Endodermal cell (in vitro differentiated cells): ENCODE measurements at places on chromosomes 4 and X. TPM values are rescaled to one million over a fixed set of nuclear protein-coding genes. Genes with fewer than 3 reads are reported as not detected.

The SUPT20HL2 gene
- not detected in 3 replicates for total RNA-seq

The GPR143 gene
- 11.7 and 13.9 TPM in 2 replicates for total RNA-seq

The EREG gene
- 0.09 TPM in 1 of 3 replicates, not detected in the others for total RNA-seq

The ALAS2 gene
- 1.2 to 1.7 TPM (median 1.7 TPM) in 3 replicates for total RNA-seq

The COL4A5 gene
- 165 to 212 TPM (median 198 TPM) in 3 replicates for total RNA-seq

The TMSB15C gene
- 8.4 to 10.0 TPM (median 9.8 TPM) in 3 replicates for total RNA-seq

The GLUD2 gene
- 7.8 and 7.9 TPM in 2 replicates for total RNA-seq

The ARMCX4 gene
- 12.4 to 15.5 TPM (median 14.0 TPM) in 3 replicates for total RNA-seq

The RNF212 gene
- 4.0 and 5.6 TPM in 2 replicates for total RNA-seq

GRCh38 chr4:54446581-54446980 lies 211.2 kb upstream of the KIT start:
- no peaks in the 10 kb centered on the region for H3K36me3 ChIP-seq
- H3K4me3 ChIP-seq: no peak overlapping the region
- no peaks in the 10 kb centered on the region for H3K27me3 ChIP-seq
- no peak for DNase-seq

GRCh38 chr4:77451530-77451929 lies 154.1 kb upstream of the CXCL13 start:
- DNase-seq: no peak
- H3K27me3 ChIP-seq: peaks cover 6% of the 10 kb centered on the region
- H3K27ac ChIP-seq: no peak overlapping the region
- H3K4me3 ChIP-seq: no peak overlapping the region
- H3K36me3 ChIP-seq: no peaks in the 10 kb centered on the region
- no peaks in the 10 kb centered on the region for H3K4me1 ChIP-seq

- H3K36me3 ChIP-seq: no peaks in the 10 kb centered on the region
- no peak overlapping the region for H3K27ac ChIP-seq
- H3K4me3 ChIP-seq: no peak overlapping the region
These were observed 70.8 kb downstream of the PPARGC1A start for GRCh38 chr4:23819041-23819511.

GRCh38 chrX:37752936-37753335 lies 26.9 kb upstream of the CYBB start:
- no peak for DNase-seq
- no peaks in the 10 kb centered on the region for H3K4me1 ChIP-seq
- no peak overlapping the region for H3K27ac ChIP-seq

DNA sequence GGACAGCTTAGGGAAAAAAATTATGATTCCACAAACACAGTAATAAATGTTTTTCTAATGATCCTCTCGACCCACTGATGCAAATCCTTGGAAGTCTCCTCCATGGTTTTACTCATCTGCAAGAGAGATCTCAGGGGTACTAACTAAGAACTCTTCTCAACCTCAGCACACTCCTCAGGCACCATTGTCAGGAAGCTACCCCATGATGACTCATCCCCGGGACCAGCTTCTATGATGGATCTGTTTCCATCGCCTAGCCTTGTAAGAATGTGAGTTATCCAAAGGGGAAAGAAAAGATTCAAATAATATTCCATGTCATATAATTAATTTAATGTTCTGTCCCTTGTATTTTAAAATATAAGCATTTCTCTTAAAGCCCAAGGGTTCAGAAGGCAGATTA lies 816.1 kb upstream of the IGFBP7 start:
- no peak overlapping the region for H3K4me3 ChIP-seq
- H3K4me1 ChIP-seq: no peaks in the 10 kb centered on the region
- H3K36me3 ChIP-seq: no peaks in the 10 kb centered on the region
- no peak overlapping the region for H3K27ac ChIP-seq

GRCh38 chrX:20066968-20067708 lies 49.6 kb downstream of the MAP7D2 start:
- no peaks in the 10 kb centered on the region for H3K27me3 ChIP-seq
- no peak for DNase-seq
- H3K27ac ChIP-seq: no peak overlapping the region

DNA sequence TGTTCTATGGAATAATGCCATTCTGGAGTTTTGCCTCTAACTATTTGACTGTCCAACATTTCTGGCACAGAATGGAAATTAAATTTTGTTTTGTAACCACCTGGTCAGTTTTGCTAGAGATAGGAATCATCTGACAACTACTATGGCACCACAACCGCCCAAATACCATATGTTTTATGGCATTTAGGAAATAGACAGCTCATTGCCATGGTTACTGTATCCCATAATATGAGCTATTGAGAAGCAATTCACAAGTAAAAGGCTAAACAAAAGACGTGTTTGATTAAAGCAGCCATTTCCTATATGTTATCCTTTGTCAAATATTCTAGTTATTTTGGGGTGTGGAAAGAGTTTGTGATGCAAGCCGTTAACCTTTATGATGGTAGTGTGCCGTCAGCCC lies 1105.3 kb upstream of the LCORL start:
- DNase-seq: no peak
- no peaks in the 10 kb centered on the region for H3K4me1 ChIP-seq
- H3K27me3 ChIP-seq: no peaks in the 10 kb centered on the region
- no peak overlapping the region for H3K27ac ChIP-seq

DNA sequence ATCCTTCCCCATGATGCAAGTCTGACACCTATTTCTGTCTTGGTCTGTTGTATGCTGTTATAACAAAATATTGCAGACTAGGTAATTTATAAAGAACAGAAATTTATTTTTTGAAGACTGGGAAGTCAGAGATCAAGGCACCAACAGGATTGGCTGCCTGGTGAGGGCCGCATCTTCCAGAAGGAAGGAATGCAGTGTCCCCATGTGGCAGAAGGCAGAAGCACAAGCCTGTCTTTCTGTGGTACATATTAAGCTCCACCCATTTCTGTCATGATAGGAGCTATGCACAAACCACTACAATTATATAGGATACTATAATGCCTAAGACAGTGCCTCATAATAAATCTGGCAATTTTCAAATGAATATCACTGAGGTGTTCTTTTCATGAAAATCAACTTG lies 502.3 kb upstream of the DIAPH2 start:
- no peaks in the 10 kb centered on the region for H3K36me3 ChIP-seq
- no peaks in the 10 kb centered on the region for H3K27me3 ChIP-seq
- H3K27ac ChIP-seq: no peak overlapping the region
- peak; percentile 86 for DNase-seq
- H3K4me1 ChIP-seq: no peaks in the 10 kb centered on the region

DNA sequence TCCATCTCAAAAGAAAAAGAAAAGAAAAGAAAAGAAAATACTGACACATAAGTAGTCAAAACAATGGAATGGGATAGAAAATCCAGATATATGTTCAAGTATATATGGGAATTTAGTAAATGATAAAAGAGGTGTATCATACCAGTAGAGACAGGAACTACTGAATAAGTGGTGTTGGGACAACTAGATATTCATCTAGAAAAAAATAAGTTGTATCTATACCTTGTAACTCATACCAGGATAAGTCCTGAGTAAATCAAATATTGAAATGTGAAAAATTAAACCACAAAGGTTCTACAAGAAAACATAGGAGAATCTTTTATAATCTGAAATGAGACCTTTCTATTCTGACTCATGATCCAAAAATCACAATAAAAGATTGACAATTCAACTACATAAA lies 58.5 kb downstream of the RBM47 start:
- no peak for DNase-seq
- no peak overlapping the region for H3K27ac ChIP-seq
- H3K27me3 ChIP-seq: no peaks in the 10 kb centered on the region
- H3K36me3 ChIP-seq: peaks cover 9% of the 10 kb centered on the region
- no peak overlapping the region for H3K4me3 ChIP-seq

DNA sequence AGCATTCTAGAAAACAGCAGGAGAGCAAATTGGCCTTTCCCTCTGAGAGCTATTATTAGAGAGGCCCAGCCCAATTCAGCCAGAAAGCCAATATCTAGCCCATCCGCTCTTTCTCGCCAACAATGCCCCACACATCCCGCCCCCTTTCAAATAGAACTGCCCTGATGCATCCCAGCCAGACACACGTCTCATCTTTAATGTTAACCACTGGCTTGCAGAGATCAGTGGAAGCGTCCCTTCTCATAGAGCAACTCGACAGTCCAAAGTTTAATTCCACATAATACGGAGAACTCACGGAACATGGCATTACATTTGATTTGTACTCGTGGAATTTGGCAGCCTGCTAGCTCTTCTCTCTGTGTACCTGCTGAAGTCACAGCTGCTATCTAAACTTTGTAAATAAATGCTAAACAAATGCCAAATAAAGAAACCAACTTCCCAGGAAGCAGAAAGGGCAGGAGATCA lies 304.4 kb downstream of the DHX15 start:
- no peak overlapping the region for H3K4me3 ChIP-seq
- H3K36me3 ChIP-seq: no peaks in the 10 kb centered on the region
- DNase-seq: no peak

DNA sequence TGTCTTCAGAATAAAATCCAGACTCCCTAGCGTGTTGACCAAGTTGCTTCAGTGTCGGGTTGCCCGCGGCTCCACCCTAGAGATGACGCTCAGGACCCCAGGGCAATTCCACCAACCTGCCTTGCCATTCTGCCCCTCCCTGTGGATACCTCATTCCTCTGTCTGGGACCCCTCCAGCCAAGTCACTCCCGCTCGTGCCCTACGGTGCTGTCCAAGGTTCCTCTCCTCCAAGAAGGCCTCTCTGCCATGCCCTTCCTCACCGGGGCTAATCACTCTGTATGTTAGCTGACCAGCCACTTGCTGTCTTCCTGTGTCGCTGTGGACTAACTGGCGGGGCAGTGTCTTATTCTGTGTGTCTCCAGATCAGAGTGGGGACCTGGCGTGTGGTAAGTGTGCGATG lies 46.6 kb downstream of the TENM3 start:
- no peak overlapping the region for H3K4me3 ChIP-seq
- H3K4me1 ChIP-seq: peaks cover 5% of the 10 kb centered on the region
- DNase-seq: peak; percentile 63
- no peaks in the 10 kb centered on the region for H3K27me3 ChIP-seq
- no peak overlapping the region for H3K27ac ChIP-seq

DNA sequence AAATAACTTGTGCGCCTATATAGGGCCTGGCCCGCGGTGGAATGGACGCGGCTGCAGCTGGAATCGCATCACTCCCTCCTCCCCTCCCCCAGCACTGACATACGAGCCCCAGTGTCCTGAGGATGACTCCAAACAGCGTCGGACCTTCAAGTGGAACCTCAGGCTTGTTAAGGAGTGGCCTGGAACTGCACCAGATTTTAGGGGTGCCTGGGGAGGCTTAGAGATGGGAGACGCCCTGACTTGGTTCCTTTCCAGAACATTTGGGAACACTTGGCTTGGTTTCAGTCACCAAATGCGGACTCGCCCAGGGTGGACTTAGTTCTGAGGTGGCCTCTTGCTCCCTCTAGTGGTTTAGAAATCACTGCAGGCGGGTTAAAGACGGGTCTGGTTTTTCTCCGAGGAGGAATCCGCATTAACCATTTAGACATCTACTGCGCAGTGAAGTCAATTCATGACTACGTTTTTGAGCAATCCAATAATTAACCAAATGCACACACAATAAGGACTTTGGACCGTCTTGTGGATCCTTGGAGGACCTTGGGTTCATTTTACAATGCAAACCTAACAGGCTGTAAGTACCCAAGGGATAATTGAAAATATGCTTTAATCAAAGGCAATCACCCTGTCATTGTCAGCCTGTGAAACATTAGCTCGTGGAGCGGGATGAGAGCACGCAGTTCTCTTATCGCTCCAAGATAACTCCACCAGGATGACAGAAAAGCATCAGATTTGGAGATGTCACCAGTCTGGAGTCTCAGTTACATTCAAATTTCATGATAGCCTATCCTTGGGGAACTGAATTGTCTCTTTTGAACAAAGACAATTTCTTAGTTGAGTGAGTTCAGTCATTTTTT lies 11.2 kb upstream of the PDGFRA start:
- no peaks in the 10 kb centered on the region for H3K36me3 ChIP-seq
- H3K4me3 ChIP-seq: peak overlapping the region; percentile 64
- H3K27me3 ChIP-seq: peaks cover 25% of the 10 kb centered on the region
- DNase-seq: peak; percentile 90

GRCh38 chr4:10075158-10075863 lies 41.3 kb downstream of the WDR1 start:
- no peak overlapping the region for H3K4me3 ChIP-seq
- H3K27me3 ChIP-seq: no peaks in the 10 kb centered on the region
- DNase-seq: peak; percentile 54
- no peaks in the 10 kb centered on the region for H3K4me1 ChIP-seq
- H3K27ac ChIP-seq: no peak overlapping the region
- H3K36me3 ChIP-seq: peaks cover 98% of the 10 kb centered on the region

GRCh38 chr4:84224522-84224921 lies 274.6 kb downstream of the NKX6-1 start:
- H3K27ac ChIP-seq: no peak overlapping the region
- DNase-seq: no peak
- no peak overlapping the region for H3K4me3 ChIP-seq
- H3K27me3 ChIP-seq: peaks cover 5% of the 10 kb centered on the region
- H3K36me3 ChIP-seq: no peaks in the 10 kb centered on the region

- no peaks in the 10 kb centered on the region for H3K27me3 ChIP-seq
- no peaks in the 10 kb centered on the region for H3K4me1 ChIP-seq
- no peak for DNase-seq
- no peaks in the 10 kb centered on the region for H3K36me3 ChIP-seq
These were observed 27.8 kb downstream of the TCEAL1 start for GRCh38 chrX:103656617-103657016.

DNA sequence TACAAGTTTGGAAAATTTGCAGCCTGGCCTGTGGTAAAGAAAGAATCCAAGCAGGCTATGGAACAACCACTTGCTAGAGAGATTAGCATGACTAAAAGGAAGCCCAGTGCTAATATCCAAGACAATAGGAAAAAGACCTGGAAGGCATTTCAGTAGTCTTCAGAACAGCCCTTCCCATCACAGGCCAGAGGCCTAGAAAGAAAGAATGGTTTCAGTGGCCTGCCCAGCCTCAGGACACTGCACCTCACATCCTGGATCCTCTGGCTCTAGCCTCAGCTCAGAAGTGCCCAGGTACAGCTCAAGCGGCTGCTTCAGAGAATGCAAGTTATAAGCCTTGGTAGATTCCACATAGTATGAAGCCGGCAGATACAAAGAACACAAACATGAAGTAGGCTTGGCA lies 449.8 kb upstream of the AR start:
- H3K27me3 ChIP-seq: no peaks in the 10 kb centered on the region
- no peak overlapping the region for H3K4me3 ChIP-seq
- no peaks in the 10 kb centered on the region for H3K4me1 ChIP-seq
- DNase-seq: peak; percentile 52
- H3K27ac ChIP-seq: no peak overlapping the region
- H3K36me3 ChIP-seq: no peaks in the 10 kb centered on the region

GRCh38 chrX:118199997-118200396 lies 83.4 kb upstream of the KLHL13 start:
- H3K4me3 ChIP-seq: no peak overlapping the region
- no peak for DNase-seq
- no peaks in the 10 kb centered on the region for H3K36me3 ChIP-seq
- no peaks in the 10 kb centered on the region for H3K27me3 ChIP-seq
- H3K27ac ChIP-seq: no peak overlapping the region
- H3K4me1 ChIP-seq: no peaks in the 10 kb centered on the region

DNA sequence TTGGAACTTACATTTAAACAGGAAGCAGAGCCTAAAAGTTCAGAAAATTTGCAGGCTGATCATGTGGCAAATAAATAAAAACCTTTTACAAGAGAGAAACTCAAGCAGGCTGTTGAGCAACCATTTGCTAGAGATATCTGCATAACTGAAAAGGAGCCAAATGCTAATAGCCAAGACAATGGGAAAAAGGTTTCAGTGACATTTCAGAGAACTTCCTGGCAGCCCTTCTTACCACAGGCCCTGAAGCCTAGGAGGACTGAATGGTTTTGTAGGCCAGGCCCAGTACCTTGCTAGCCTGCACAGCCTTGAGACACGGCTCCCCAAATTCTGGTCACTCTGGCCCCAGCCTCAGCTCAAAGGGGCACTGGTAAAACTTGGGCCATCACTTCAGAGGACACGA lies 945.1 kb downstream of the ADGRL3 start:
- no peaks in the 10 kb centered on the region for H3K36me3 ChIP-seq
- no peak overlapping the region for H3K4me3 ChIP-seq
- H3K27ac ChIP-seq: no peak overlapping the region
